ENCODE measurements at places on chromosomes 11 and 22. TPM values are rescaled to one million over a fixed set of nuclear protein-coding genes. Genes with fewer than 3 reads are reported as not detected.

DDI1 gene
- total RNA-seq: not detected

ALDH3B2 gene
- total RNA-seq: not detected

P2RY6 gene
- total RNA-seq: not detected

TMPRSS13 gene
- total RNA-seq: not detected

USP2 gene
- 0.27 TPM for total RNA-seq

PKP3 gene
- 27.0 TPM for total RNA-seq

NADSYN1 gene
- 54.3 TPM for total RNA-seq

TPH1 gene
- total RNA-seq: 0.03 TPM

ESAM gene
- total RNA-seq: 0.23 TPM

RPS6KB2 gene
- total RNA-seq: 23.6 TPM

KLHL35 gene
- 4.7 TPM for total RNA-seq

NCR3LG1 gene
- 9.8 TPM for total RNA-seq

C11orf91 gene
- total RNA-seq: not detected

ARHGAP42 gene
- total RNA-seq: 5.6 TPM

PLAAT5 gene
- total RNA-seq: not detected

TRIM51 gene
- not detected for total RNA-seq

LRRN4CL gene
- 0.02 TPM for total RNA-seq

CELSR1 gene
- total RNA-seq: 7.0 TPM

RHOD gene
- 6.5 TPM for total RNA-seq

OR52H1 gene
- total RNA-seq: not detected

C11orf16 gene
- not detected for total RNA-seq

NELL1 gene
- total RNA-seq: not detected
